Retina (tissue), 1 donor: ENCODE measurements at places on chromosomes 12 and 14.

GRCh38 chr12:14408208-14408607 is 42.7 kb downstream of the ATF7IP start:
- DNase-seq: no peak

- DNase-seq: no peak
Measured at GRCh38 chr12:66025477-66025876, 105.1 kb downstream of the LLPH start.

DNA sequence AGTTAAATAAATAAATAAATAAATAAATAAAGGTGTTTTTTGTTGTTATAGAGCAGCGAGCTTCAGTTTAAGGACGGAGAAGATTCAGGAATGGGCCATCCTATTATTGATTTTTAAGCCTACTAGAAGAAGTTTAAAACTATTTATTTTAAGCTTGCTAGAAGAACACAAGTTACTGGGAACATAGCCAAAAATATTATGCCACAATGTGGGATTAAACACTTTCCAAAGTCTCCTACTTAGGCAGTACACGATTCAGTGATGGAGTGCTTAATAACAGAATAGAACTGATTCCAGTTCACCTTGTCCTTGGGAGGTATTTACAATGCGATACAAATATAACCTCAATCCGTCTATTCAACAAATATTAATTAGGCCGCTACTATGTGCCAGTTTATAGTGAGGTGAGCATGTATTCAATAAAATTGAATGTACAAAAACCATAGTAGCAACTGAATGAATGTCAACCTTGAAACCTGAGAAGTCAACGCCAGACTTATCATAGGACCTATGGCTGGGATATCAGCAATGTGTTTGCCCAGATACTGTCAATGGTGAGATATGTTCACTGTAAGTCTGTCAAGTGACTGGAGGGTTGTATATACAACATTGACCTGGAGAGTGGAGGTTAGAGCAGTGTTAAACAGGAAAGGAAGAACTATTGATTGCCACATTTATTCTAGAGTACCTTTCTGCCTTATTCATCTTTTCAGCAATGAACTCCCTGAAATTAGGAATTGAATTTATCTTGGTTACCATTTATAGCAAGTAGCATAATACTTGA is 486.4 kb downstream of the TMTC2 start:
- DNase-seq: no peak

- DNase-seq: no peak
Measured at GRCh38 chr12:15956413-15957185, 45.5 kb downstream of the DERA start.

GRCh38 chr12:52175371-52176350 is 16.2 kb downstream of the KRT80 start:
- DNase-seq: no peak

DNA sequence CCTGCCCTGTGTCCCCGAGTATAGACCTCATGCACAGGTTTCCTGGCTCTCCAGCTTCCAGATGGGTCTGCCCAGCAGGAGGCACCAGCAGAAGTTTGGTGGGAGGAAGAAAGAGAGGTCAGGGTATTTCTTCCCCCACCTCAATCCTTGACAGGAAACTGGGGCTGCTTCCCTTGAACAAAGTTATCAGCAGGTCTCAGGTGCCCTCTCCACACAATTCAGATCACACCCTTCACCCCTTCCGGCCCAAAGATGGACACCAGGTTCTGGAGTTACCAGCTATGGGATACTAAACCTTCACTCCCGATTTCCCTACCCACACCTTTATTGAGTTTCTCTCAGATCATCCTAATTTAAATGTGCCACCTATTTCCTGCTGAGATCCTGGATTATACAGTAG is 1.2 kb downstream of the SART3 start:
- DNase-seq: no peak

DNA sequence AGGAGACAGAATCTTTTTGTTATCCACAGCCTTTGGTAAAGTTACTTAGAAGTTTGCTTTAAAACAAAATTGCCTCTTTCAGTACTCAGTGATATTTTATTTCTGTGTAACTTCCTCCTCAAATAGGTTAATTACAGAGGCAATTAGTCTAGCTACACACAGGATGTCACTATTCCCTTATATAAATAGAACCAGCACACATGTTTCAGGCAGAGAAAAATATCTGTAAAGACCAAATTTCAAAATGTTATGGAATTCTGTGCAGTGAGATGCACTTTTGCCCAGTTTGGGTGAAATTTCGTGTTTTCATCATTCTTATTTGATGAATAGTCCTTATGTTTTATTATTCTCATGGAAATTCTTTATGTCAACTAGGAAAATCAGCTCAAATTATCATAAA is 410.6 kb upstream of the SOX5 start:
- no peak for DNase-seq

DNA sequence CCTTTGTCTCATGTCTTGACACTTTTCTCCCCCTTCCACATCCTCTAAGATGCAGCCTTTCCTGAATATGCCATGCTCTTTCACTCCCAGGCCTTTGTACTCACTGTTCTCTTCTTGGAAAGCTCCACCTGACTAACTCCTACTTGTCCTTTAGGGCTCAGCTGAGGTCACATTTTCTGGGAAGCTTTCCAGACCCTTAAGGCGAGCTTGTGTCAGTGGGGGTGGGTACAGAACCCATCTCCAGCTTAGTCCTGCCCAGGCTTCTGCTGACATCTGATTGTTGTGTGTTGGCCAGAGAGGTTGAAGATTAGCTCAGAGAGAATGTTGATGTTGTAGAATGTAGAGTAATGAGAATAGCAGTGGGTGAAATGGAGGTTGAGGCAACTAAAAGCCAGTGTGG is 2.9 kb upstream of the TSFM start:
- DNase-seq: no peak
